Mesangial cell (primary cell): ENCODE measurements at places on chromosomes 11 and 22. TPM values are rescaled to one million over a fixed set of nuclear protein-coding genes. Genes with fewer than 3 reads are reported as not detected.

The CARD18 gene
- total RNA-seq: not detected in 2 replicates

The OR52A1 gene
- total RNA-seq: not detected in 2 replicates

The TNKS1BP1 gene
- total RNA-seq: 75.8 and 146 TPM in 2 replicates

The OR52H1 gene
- not detected in 2 replicates for total RNA-seq

The SLC25A45 gene
- 0.98 and 1.8 TPM in 2 replicates for total RNA-seq

The RIBC2 gene
- total RNA-seq: 0.25 and 0.81 TPM in 2 replicates

The TUBA8 gene
- 0.25 TPM in 1 of 2 replicates, not detected in the other for total RNA-seq

The MMP3 gene
- 1.0 TPM in 1 of 2 replicates, not detected in the other for total RNA-seq

The ARHGEF12 gene
- total RNA-seq: 32.6 and 52.6 TPM in 2 replicates

The CASP5 gene
- not detected in 2 replicates for total RNA-seq

The LMO2 gene
- 0.51 and 1.1 TPM in 2 replicates for total RNA-seq

The TRIM34 gene
- 1.8 and 2.0 TPM in 2 replicates for total RNA-seq

The ARHGAP32 gene
- total RNA-seq: 3.4 and 4.4 TPM in 2 replicates

The SCN3B gene
- under 0.01 and 0.25 TPM in 2 replicates for total RNA-seq

The C11orf97 gene
- total RNA-seq: not detected in 2 replicates

The OR51D1 gene
- total RNA-seq: not detected in 2 replicates

The MCHR1 gene
- 0.33 and 0.89 TPM in 2 replicates for total RNA-seq

The PKDREJ gene
- total RNA-seq: not detected in 2 replicates

The SCN4B gene
- under 0.01 TPM in 1 of 2 replicates, not detected in the other for total RNA-seq

The TRIM49 gene
- not detected in 2 replicates for total RNA-seq

The DTX4 gene
- total RNA-seq: 1.3 and 17.4 TPM in 2 replicates

The PITPNB gene
- 12.8 and 17.1 TPM in 2 replicates for total RNA-seq

The MYEOV gene
- total RNA-seq: 1.0 and 1.5 TPM in 2 replicates

The LBHD1 gene
- total RNA-seq: 4.1 and 6.0 TPM in 2 replicates

The GLYAT gene
- total RNA-seq: not detected in 2 replicates

The TMPRSS5 gene
- total RNA-seq: 0.13 and 0.16 TPM in 2 replicates

The CD3D gene
- total RNA-seq: not detected in 2 replicates

The GALR3 gene
- not detected in 2 replicates for total RNA-seq

The SLC6A5 gene
- not detected in 2 replicates for total RNA-seq

The TENM4 gene
- total RNA-seq: 53.4 and 77.8 TPM in 2 replicates

The GNAZ gene
- 1.3 and 3.5 TPM in 2 replicates for total RNA-seq

The C22orf42 gene
- not detected in 2 replicates for total RNA-seq

The GPHA2 gene
- total RNA-seq: not detected in 2 replicates

The C11orf87 gene
- total RNA-seq: not detected in 2 replicates

The MN1 gene
- total RNA-seq: 4.2 and 6.5 TPM in 2 replicates

The ZFP91 gene
- total RNA-seq: 19.4 and 20.7 TPM in 2 replicates

The TMEM184B gene
- total RNA-seq: 105 and 133 TPM in 2 replicates

The ART5 gene
- total RNA-seq: 3.0 TPM in 1 of 2 replicates, not detected in the other

The DNAL4 gene
- 13.7 and 29.3 TPM in 2 replicates for total RNA-seq

The SGSM1 gene
- under 0.01 TPM in 1 of 2 replicates, not detected in the other for total RNA-seq

The RASL10A gene
- total RNA-seq: 0.13 TPM in 1 of 2 replicates, not detected in the other

The RTN4RL2 gene
- total RNA-seq: 0.16 and 4.4 TPM in 2 replicates

The LRP4 gene
- 7.3 and 13.9 TPM in 2 replicates for total RNA-seq
